ENCODE measurements at places on chromosomes 1 and 21. TPM values are rescaled to one million over a fixed set of nuclear protein-coding genes. Genes with fewer than 3 reads are reported as not detected.
A peak's percentile ranks its signal among the peaks of the same experiment; 100 is the strongest.

- peaks cover 2% of the 10 kb centered on the region for H3K27me3 ChIP-seq
- H3K4me1 ChIP-seq, result peaks cover 5% of the 10 kb centered on the region
- no peaks in the 10 kb centered on the region for H3K36me3 ChIP-seq
- DNase-seq, result peak; percentile 74
- H3K27ac ChIP-seq, result no peak overlapping the region
Observed at GRCh38 chr1:110524311-110525248, 5.6 kb upstream of the KCNA10 start.

DNA sequence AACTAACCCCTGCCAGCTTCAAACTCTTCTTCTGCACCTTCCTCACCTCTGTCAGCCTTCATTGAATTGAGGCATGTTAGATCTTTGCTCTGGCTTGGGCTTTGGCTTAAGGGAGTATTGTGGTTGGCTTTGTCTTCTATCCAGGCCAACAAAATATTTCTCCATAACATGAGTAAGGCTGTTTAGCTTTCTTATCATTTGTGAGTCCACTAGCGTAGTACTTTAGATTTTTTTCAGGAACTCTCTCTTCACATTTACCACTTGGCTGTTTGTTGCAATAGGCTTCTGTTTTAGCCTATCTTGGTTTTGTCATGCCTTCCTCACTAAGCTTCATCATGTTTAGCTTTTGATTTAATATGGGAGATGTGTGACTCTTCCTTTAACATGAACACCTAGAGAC is 417.5 kb downstream of the NCAM2 start:
- DNase-seq, result no peak
- H3K4me1 ChIP-seq, result no peaks in the 10 kb centered on the region
- no peaks in the 10 kb centered on the region for H3K27me3 ChIP-seq
- no peaks in the 10 kb centered on the region for H3K36me3 ChIP-seq

DNA sequence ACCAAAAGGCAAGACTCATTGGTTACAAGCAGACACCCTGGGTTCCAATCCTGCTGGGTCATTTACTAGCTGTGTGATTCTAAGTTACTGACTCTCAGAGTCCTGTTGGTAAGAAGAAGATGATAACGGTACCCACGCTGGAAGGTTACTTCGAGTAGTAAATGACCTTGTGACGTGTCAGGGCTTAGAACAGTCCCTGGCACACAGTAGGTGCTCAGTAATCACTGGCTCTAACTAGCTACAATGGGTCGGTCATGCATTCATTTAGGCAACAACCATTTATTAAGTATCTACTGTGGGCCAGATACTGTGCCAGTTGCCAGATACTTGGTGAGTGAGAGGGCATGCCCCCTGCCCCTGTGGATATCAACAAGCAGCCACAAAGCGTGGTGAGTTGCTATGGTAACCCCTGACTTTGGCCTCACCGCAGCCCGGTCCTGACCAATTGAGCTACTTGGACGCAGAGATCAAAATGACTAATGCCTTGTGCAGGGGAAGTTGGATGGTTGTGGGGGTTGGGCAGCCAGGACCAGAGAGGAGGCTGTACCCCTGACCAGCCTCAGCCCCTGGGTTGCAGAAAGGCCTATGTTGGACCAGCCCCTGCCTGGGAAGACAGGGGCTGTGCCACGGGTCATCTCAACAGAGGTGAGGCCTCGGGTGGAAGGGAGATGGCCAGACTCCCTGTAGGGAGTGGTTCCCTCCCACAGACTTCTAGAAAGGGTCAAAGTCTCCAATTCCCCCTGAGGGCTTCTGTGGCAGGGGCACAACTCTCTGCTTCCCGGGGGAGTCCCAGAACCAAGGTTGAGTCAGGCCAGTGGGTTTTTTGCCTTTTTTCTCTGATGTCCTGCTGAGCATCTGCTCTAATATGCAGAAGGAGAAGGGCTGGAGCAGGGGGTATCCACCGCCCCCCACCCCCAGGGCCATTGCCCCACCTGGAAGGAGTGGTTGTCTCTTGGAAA is 16.0 kb downstream of the DHRS3 start:
- H3K27ac ChIP-seq, result no peak overlapping the region
- H3K27me3 ChIP-seq, result no peaks in the 10 kb centered on the region
- no peak for DNase-seq
- peaks cover 3% of the 10 kb centered on the region for H3K36me3 ChIP-seq
- peaks cover 57% of the 10 kb centered on the region for H3K4me1 ChIP-seq
- no peak overlapping the region for H3K4me3 ChIP-seq

- H3K27me3 ChIP-seq, result no peaks in the 10 kb centered on the region
- H3K4me1 ChIP-seq, result peaks cover 28% of the 10 kb centered on the region
- DNase-seq, result peak; percentile 73
- H3K4me3 ChIP-seq, result no peak overlapping the region
- peak overlapping the region; percentile 60 for H3K27ac ChIP-seq
Observed at GRCh38 chr1:101257500-101258325, 20.9 kb downstream of the S1PR1 start.

DNA sequence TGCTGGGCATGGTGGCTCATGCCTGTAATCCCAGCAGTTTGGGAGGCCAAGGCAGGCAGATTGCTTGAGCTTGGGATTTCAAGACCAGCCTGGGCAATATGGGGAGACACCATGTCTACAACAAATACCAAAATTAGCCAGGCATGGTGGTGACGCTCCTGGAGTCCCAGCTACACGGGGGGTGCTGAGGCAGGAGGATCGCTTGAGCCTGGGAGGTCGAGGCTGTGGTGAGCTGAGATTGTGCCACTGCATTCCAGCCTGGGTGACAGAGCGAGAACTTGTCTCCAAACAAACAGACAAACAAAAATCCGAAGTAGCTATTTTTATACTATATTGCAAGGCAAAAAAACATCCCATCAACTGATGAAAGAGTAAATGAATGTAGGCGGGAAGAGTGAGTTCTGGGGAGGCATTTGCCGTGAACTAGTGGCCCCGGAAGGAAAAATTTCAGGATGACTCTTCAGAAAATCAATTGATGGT is 40.6 kb downstream of the NCMAP start:
- H3K36me3 ChIP-seq, result no peaks in the 10 kb centered on the region
- H3K27ac ChIP-seq, result no peak overlapping the region
- no peak for DNase-seq
- H3K27me3 ChIP-seq, result no peaks in the 10 kb centered on the region

GRCh38 chr1:168136709-168137514 is at the start of gene GPR161:
Gene GPR161 (minus strand): TSS chr1:168136930. CDS start chr1:168104850, 32,080 bp downstream.
- peaks cover 19% of the 10 kb centered on the region for H3K4me1 ChIP-seq
- H3K27ac ChIP-seq, result no peak within 1 kb of the TSS
- no peaks in the 10 kb centered on the region for H3K36me3 ChIP-seq
- peaks cover 19% of the 10 kb centered on the region for H3K27me3 ChIP-seq
- H3K4me3 ChIP-seq, result peak within 1 kb of the TSS; percentile 51
- peak; percentile 34 for DNase-seq

- peaks cover 19% of the 10 kb centered on the region for H3K36me3 ChIP-seq
- H3K4me1 ChIP-seq, result peaks cover 9% of the 10 kb centered on the region
- no peak overlapping the region for H3K27ac ChIP-seq
- no peak overlapping the region for H3K4me3 ChIP-seq
- H3K27me3 ChIP-seq, result no peaks in the 10 kb centered on the region
- DNase-seq, result no peak
Observed at GRCh38 chr1:19418503-19418971, 66.8 kb downstream of the CAPZB start.

- H3K27me3 ChIP-seq, result no peaks in the 10 kb centered on the region
- no peaks in the 10 kb centered on the region for H3K4me1 ChIP-seq
- no peak for DNase-seq
- no peak overlapping the region for H3K27ac ChIP-seq
- H3K4me3 ChIP-seq, result no peak overlapping the region
Observed at GRCh38 chr1:107294686-107295085, 153.8 kb downstream of the NTNG1 start.

- no peaks in the 10 kb centered on the region for H3K27me3 ChIP-seq
- no peak overlapping the region for H3K4me3 ChIP-seq
- no peaks in the 10 kb centered on the region for H3K4me1 ChIP-seq
- no peak overlapping the region for H3K27ac ChIP-seq
Observed at GRCh38 chr1:29828526-29829447, 592.5 kb downstream of the PTPRU start.

DNA sequence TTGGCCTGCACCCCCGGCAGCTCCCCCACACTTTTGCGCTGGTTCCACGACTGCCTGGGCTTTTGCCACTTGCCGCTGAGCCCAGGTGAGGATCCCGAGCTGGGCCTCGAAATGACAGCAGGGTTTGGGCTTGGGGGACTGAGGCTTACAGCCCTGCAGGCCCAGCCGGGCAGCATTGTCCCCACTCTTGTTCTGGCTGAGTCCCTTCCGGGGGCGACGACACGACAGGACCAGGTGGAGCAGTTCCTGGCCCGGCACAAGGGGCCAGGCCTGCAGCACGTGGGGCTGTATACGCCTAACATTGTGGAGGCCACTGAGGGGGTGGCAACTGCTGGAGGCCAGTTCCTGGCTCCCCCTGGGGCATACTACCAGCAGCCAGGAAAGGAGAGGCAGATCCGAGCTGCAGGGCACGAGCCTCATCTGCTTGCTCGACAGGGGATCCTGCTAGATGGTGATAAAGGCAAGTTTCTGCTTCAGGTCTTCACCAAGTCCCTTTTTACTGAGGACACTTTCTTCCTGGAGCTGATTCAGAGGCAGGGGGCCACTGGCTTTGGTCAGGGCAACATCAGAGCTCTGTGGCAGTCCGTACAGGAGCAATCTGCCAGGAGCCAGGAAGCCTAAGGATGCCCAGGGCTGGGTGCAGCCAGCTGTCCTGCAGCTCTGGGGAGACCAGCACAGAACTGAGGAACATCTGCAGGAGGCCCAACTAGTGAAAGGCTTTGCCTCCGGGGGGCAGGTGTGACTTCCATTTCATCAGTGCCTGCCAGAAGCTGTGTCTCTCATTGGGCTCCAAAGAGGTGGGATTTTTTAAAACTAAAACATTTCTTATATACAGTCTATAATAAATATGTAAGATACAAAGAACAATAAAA is 1.2 kb downstream of the HPDL start:
- no peaks in the 10 kb centered on the region for H3K27me3 ChIP-seq
- H3K4me3 ChIP-seq, result no peak overlapping the region
- H3K4me1 ChIP-seq, result peaks cover 16% of the 10 kb centered on the region
- H3K36me3 ChIP-seq, result peaks cover 16% of the 10 kb centered on the region
- DNase-seq, result no peak

DNA sequence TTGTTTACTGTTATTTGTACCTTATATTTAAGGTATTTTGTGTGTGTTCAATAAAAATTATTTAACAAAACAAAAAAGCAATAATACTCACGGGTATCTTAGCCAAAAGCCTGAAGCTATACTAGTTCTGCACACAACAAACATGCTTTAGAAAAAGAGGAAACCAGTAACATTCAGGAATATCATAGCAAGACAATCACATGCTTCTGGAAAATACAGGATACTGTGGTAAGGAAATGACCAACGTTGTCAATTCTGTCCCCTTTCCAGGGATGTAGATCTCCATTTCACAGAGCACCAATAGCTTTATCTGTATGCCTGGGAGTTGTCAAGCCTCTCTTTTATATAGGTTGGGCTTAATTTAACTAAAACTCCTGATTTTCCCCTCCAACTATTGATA is 288.4 kb downstream of the SMYD3 start:
- H3K36me3 ChIP-seq, result no peaks in the 10 kb centered on the region
- H3K4me1 ChIP-seq, result no peaks in the 10 kb centered on the region
- H3K27me3 ChIP-seq, result no peaks in the 10 kb centered on the region
- DNase-seq, result no peak
- H3K27ac ChIP-seq, result no peak overlapping the region

GRCh38 chr1:227234998-227235405 is 83.3 kb downstream of the CDC42BPA start:
- no peaks in the 10 kb centered on the region for H3K27me3 ChIP-seq
- no peak overlapping the region for H3K4me3 ChIP-seq
- H3K36me3 ChIP-seq, result no peaks in the 10 kb centered on the region

MTR gene
- 28.4 TPM for total RNA-seq

FLG2 gene
- total RNA-seq, result not detected

KLF17 gene
- not detected for total RNA-seq

MAN1C1 gene
- total RNA-seq, result 7.1 TPM

PPIH gene
- 43.1 TPM for total RNA-seq

FAM177B gene
- total RNA-seq, result not detected

ATP6V1G3 gene
- not detected for total RNA-seq
